Activated T-cell treated with anti-CD3 and anti-CD28 coated beads for 48 hours (primary cell): ENCODE measurements at places on chromosomes 6 and 20.

DNA sequence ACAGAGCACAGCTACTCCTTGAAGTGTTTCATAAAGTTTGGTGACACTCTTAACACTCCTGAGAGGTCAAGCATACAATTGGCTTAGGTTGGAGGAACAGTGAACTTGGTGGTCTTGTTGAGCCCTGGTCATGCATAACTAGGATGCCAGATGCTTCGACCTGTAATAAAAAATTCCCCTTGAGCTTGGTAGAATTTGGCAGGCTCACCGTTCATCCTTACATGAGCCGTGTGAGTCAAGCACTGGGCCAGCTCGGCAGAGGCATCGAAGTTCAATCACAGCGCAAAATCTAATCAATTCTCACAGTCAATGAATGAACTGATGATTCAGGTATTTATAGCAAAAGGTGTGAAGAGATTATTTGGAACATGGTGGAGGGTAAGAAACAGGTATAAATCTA, 33.7 kb downstream of the CYP24A1 start:
- DNase-seq = no peak

DNA sequence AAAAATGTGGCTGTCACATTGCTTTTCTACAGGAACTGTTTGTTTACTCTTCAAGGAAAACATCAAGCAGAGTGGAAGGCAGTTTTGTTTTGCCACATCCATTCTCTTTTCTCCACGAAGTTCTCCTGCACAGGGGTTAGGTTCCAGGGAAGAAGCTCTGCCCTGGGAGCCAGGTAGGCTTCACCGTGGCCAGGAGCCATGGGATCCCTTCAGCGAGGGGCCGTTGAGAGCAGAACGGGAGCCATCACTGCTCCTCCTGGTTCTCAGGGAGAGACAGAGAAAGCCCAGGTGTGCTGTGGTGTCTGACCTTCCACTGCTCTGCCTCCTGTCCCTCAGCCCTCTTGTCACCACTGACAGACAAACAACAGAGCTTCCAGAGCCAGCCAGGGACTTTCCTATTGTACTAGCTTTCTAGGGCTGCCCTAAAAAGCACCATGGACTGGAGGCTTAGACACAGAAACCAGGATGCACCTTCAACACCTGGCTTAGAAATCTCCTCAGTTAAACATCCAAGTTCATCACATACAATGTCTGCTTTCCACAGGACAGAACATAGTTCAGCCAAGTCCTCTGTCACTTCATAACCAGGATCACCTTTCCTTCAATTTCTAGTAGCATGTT, 75.6 kb upstream of the SLC22A23 start:
- DNase-seq = no peak

DNA sequence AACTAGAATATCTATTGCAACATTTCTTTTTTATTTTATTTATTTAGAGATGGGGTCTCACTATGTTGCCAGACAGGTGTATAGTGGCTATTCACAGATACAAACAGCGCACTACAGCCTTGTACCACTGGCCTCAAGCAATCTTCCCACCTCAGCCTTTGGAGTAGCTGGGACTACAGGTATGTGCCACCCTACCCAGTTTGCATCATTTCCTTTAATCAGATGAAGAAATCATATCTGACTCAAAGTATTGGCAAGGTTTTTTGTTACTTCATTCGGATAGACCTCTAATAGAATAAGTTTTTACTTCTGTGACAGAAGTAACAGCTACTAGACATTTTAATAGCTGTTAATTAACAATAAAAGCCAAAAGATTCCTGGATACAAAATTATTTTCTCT, 153.9 kb downstream of the CDK19 start:
- DNase-seq = no peak

- no peak for DNase-seq
These were observed 188.4 kb upstream of the SULF2 start for GRCh38 chr20:47973519-47974233.

GRCh38 chr6:11779329-11780096, 910 bp upstream of the ADTRP start:
- DNase-seq = no peak

GRCh38 chr6:129094147-129094546, 211.2 kb downstream of the LAMA2 start:
- DNase-seq = no peak

DNA sequence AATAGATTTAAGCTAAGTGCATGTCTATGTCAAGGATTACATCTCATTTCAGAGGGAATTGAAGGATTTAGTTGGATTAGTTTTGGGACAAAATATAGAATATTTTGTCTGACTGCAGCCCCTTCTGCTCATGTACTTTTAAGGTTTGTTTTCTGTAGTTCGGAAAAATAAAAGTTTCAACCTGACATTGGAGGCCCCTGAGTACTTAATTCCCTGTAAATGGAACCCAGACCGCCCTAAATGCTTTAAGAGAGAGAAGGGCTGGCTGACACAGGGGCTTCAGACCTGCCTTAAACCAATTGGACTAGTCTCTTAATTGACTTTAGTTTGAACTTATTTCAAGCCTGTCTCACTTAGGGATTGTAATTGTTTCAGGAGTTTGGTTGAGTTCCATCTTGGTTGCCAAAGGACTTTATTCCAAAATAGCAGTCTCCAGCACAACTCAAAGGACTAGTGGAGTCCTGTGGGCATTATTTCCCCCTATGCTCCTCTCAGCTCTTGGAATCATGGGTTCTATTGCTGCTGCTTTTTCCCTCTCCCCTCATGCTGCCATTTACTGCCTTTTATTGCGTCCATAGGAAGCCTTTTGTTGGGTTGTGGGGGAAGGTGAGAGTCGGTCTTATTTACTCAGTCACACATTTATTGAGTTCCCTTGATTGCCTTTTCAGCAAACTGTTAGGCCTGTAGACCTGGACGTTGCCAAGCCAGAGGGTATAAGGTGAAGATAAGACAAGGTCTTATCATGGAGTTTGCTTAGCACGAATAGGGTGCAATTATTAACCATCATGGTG, 14.5 kb downstream of the BRD2 start:
- DNase-seq = no peak

GRCh38 chr6:146364816-146365594, 178.6 kb upstream of the RAB32 start:
- no peak for DNase-seq

DNA sequence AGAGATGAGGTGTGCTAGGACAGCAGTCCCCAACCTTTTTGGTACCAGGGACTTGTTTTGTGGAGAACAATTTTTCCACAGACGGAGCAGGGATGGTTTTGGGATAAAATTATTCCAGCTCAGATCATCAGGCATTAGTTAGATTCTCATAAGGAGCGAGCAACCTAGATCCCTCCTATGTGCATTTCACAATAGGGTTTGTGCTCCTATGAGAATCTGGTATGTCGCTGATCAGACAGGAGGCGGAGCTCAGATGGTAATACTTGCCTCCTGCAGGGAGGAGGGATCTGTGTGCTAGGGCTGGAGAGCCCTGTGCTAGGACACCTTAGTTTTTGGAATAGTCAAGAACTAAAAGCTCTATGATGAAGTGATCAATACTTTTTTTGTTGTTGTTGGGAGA, 2.5 kb downstream of the SMIM13 start:
- peak; percentile 11 for DNase-seq

- no peak for DNase-seq
These were observed 108.9 kb downstream of the VEGFA start for GRCh38 chr6:43878823-43879495.

DNA sequence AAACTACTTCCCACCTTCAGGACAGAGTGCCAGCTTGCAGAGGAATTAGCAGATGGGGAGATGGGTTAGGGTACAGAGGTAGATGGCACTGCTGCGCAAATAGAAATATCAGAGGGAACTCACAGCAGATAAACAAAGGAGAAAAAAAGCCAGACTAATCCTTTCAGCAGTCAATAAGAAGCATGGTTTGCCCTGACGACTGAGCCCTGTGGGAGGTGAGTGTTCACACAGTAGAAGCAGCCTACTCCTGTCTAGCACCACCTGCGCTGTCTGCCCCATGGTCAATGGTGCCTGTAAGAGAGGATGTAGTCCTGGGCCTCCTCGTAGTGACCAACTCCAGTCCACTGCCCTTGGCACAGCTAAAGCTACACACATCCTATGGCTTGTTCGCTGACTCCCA, 174.1 kb downstream of the IBTK start:
- DNase-seq = no peak

- DNase-seq = no peak
These were observed 212.3 kb upstream of the TBX18 start for GRCh38 chr6:84976526-84977362.

GRCh38 chr20:57031867-57032355, 234.5 kb downstream of the BMP7 start:
- DNase-seq = no peak

- no peak for DNase-seq
These were observed 597.1 kb downstream of the KIF16B start for GRCh38 chr20:15976047-15976736.

- no peak for DNase-seq
These were observed 3.6 kb downstream of the NELFCD start for GRCh38 chr20:58984691-58985090.

DNA sequence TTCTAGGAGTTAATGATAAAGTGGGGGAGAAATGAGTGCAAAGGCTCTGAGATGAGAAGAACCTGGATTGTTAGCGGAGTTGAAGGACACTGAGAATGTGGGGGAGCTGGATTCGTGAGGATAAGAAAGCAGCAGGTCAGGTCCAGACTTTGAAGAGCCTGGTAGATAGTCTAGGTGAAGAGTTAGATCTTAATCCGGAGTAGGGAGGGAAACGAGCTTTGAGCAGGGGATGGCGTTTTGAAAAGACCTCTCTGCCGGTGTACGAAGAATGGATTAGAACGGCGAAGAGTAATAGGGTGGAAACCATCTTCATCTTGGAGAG, 487 bp upstream of the PHF20 start:
- DNase-seq = no peak

DNA sequence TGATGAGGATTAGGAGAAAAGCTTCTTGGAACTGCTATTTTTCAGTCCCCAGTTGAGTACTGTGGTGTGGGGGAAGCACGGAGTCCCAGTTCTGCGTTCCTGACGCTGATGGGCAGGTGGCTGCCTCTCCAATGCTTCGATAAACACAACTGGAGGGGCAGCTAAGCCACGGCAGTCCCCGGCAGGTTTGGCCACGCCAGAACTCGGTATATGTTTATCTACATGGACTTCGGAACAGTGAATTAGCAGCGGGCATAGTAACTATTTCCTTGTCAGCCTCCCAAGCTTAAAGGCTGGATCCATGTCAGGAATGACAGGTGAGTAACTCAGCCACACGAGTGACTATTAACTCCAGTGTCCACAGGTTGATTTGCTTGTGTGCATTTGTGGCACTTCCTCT, 354.4 kb downstream of the ZFAND3 start:
- DNase-seq = no peak

DNA sequence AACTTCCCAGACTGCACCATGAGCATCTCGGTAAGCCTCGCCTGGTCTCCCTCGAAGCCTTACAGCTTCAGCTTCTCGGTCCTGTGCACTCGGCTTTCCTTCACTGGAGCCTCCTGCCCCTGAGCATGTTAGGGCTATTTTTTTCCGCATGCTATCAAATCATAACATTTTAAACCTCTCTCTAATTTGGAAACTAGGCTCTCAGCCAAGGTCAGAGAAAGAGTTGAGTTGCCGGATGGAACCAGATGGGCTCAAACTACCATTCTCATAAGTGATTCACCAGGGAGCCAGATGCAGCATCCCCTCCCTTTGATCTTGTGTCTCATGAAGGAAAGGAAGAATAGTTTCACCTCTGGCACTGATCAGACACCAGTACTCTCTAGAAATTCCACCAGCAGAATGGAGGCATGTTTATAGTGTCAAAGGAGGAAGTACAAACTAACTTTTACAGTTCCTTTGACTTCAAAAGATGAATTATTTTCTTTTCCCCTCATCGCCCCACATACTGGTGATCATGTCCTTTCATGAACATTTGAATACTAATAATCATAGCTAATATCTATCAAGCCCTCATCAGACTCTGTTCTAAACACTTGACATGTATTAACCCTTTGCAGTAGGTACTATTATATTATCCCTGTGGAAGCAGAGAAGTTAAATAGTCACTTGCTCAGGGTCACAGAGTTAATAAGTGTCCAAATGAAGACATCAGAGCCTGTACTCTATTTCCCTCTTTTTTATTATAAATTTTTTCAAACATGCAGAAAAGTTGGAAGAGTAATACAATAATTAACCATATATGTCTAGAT, 46.7 kb downstream of the MAP1LC3A start:
- DNase-seq = no peak

GRCh38 chr20:24698706-24699206, 229.3 kb downstream of the SYNDIG1 start:
- DNase-seq = no peak

DNA sequence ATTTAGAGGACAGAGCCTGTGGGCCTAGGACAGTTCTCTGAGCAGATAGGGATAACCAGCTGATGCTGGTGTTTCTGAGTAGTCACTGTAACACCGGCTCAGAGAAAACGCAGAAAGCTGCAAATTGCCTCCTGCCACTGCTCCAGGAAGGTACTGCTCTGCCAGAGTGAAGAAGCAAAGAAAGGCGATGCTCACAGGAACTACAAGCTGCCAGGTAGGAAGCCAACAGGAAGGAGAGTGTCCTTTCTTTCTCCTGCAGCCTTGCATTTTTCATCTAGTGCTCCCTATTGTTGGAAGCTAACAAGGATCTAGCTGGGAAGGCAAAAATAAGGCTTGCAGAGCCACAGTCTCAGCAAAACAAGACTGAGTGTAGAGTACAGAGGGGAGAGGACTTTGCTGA, 70.7 kb upstream of the RAB32 start:
- no peak for DNase-seq

DNA sequence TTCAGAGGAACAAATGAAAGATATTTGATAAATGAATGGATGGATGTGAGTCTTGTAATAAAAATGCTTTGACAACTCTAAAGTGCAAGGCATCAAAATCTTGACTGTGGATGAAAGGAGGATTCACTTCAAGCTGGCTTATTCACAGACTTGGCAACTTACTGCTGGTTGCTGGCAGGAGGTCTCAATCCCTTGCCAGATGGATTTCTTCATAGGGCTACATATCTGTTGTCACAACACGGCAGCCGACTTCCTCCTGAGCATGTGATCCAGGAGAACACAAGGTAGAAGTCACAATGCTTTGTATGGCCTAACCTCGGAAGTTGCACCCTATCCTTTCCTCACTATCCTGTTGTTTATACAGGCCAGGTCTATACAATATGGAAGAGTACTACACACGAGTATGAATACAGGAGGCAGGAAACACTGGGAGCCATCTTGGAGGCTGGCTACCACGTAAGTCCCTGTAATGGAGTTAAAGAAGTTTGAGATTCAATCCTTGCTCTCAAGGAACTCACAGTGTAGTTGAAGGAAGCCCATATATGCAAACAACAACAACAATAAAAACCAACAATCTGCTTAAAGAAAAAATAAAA, 97.9 kb downstream of the ID4 start:
- no peak for DNase-seq

DNA sequence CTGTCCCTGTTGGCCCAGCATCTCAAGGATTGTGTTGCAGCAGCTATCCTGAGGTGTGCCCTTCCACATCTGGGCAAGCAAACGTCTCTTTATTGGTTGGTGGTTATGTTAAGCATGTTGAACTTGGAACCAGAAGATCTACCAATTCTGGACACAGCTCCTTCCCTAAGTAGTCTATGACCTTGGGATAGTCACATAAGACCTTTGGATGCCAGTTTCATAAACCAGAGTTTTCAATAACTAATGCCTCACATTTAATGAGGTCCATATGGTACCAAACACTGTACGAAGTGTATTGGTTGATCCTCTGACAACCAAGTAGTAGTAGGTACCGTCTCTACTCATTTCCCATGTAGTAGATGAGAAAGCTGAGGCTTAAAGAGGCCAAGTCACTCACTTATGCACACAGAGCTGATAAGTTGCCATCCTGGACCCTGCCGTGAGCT, 3.7 kb downstream of the CYP24A1 start:
- DNase-seq = no peak

GRCh38 chr20:4469910-4470309, 251.8 kb upstream of the PRND start:
- no peak for DNase-seq

GRCh38 chr6:35149891-35150566, 8.9 kb upstream of the TCP11 start:
- DNase-seq = no peak
